ENCODE measurements at places on chromosomes 5 and 9.

GRCh38 chr5:138829341-138829740 lies 45.8 kb downstream of the LRRTM2 start:
- no peak for DNase-seq

DNA sequence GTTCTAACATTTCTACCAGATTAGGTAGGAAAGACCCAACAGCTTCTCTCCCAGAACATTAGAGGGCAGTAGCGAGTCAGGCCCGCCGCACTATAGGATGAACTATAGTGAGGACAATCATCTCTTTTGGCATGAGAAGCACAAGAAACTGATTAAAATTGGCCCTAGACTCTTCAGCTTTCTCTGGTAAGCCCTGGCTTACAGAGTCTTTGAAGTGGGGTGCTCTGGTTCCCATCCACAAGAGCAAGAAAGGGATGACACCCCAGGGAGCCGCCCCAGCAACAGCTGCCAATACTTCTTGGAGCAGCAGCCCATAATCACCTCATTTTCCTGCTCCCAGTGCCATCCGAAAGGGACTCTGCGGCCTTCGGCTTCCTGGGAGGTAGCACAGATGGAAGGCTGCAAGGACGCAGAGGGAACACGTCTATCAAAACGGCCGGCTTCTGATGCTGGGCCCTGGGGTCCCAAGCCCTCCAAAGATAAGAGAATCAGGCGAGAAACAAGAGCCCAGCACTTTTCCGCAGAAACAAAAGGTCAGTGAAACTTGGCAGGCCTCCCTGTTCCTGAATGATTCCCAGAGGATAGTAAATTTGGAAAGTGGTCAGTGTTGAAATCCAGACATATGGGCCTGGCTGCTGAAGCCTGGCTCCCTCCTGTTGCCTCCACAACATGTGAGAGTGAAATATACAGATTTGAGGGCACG lies 69.3 kb downstream of the HSD17B3 start:
- peak; percentile 29 for DNase-seq

DNA sequence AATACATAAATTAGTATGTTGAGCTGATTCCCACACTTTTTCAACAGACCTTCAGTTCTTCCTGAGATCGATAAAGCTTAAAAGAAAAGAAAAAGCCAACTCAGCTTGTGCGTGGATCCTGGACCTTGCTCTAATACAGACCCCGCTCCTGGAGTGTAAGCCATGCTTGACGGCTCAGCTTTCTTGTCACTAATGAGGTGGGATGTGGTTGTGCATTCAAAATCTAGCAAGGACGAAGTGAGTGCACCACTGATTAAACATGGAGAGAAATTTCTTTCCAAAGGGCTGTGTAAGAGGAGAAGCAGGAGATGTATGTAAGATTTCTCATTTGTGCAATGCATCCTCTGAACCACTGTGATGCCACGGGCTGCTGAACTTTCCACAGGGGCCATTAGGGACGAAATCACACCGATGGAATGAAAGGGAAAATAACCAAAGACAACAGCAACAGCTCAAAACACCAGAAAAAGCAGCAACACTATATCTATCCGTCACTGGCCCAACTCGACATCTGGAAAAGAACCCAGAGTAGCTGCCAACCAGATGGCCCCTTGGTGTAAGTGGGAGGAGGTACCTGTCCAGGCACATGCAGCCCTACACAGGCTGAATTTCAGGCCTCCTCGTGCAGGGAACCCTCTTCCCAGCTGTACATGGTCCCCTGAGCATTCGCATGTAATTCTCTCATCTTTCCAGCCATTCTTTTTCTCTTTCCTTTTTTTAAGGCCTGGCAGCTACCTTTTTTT lies 178.9 kb downstream of the SREK1 start:
- no peak for DNase-seq

DNA sequence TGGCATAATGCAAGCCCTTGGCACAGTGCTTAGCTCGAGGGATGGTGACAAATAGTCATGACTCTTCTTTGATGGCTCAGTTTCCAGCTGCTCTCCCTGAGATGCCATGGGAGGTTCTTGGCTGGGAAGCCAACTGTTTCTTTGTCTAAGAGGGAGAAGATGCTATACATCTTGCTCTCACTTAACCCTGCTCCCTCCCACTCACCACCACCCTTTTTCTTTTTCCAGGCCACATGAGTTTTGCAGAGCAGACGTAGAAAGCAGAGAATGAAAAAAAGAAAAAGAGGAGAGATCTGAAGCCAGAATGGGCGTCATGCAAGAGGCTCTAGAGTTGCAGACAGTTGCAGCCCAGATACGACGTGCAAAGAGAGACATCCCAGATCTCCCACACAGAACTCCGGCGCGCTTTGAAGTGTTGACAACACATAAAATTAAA lies 160.5 kb downstream of the FGF18 start:
- no peak for DNase-seq

- no peak for DNase-seq
Measured at GRCh38 chr9:120235081-120235480, 344.9 kb downstream of the CDK5RAP2 start.

GRCh38 chr5:120919017-120919416 lies 454.9 kb downstream of the PRR16 start:
- no peak for DNase-seq

- DNase-seq: no peak
Measured at GRCh38 chr9:115401756-115402327, 283.9 kb upstream of the TNC start.

DNA sequence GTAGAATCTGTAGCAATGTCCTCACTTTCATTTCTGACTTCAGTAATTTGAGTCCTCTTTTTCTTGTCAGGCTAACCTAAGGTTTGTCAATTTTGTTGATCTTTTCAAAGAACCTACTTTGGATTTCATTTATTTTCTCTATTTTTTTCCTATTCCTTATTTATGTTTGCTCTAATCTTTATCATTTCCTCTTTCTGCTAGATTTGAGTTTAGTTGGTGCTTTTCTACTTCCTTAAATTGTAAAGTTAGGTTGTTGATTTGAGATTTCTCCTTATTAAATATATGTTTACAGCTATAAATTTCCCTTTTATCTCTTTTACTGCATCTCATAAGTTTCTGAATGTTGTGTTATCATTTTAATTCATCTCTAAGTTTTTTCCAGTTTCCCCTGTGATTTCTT lies 75.1 kb upstream of the FAM120A start:
- DNase-seq: no peak

- no peak for DNase-seq
Measured at GRCh38 chr9:28272127-28272526, 698.8 kb upstream of the C9orf72 start.

- DNase-seq: no peak
Measured at GRCh38 chr5:82019342-82020138, 47.7 kb downstream of the ATG10 start.

GRCh38 chr5:165457859-165458481 lies 1952.6 kb downstream of the MAT2B start:
- DNase-seq: no peak

DNA sequence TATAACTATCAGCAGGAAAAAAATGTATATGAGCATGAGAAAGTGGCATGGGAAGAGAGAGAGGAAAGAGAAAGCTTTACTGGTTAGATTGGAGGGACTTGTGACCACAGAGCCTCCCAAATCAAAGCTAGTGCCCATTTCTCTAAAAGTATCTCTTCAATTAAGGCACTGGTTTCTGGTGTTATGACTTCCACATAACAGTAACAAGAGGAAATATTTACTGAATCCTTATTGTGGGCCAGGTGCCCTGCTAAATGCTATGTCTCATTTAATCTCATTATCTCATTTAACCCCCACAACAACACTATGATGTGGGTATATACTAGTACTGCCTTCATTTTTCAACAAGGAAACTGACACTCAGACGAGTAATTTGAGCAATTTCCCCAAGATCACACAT lies 221.5 kb downstream of the EBF1 start:
- no peak for DNase-seq

GRCh38 chr5:77463905-77464304 lies 28.2 kb downstream of the WDR41 start:
- no peak for DNase-seq

DNA sequence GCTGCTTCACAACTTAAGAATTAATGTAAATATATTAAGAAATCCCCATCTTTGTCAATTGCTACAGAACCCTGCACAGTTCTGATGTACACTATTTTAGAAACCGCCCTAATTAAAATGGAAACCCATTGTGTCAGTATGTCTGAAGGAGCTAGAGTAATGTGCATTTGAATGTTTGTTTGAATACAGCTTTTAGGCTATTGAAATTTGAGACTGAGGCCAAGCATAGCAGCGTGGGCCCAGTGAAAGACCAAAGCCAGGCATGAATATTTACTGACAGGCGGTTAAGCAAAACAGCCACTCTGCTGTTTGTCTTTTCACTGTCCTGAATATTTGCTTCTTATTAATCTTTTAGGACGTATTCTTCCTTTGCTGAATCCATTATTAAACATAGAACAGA lies 252.3 kb downstream of the IZUMO3 start:
- DNase-seq: no peak

GRCh38 chr5:152542741-152543140 lies 137.7 kb upstream of the NMUR2 start:
- DNase-seq: no peak

- no peak for DNase-seq
Measured at GRCh38 chr5:1743769-1744085, 55.9 kb downstream of the MRPL36 start.

DNA sequence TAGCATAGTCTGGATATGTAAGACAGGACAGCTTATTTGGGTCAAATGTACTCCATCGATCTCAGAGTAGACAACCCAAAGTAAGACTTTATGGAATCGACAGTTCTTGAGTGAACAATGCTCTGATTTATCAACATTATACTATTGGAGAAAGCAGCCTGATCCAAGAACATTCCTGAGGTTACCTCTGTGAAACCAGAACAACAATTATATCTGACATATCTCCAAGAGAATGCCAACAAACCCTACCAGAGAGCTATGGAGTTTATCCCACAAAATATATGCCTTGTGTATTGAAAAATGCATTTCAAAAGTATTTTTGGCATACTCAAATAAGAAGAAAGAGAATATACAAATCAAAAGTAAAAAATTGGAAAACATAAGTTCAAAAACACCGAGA lies 1985.9 kb downstream of the EFNA5 start:
- DNase-seq: no peak

- no peak for DNase-seq
Measured at GRCh38 chr5:154199263-154199662, 8.7 kb downstream of the GALNT10 start.

- no peak for DNase-seq
Measured at GRCh38 chr5:2387634-2388325, 363.7 kb downstream of the IRX2 start.

- no peak for DNase-seq
Measured at GRCh38 chr5:148398698-148399121, 15.0 kb downstream of the FBXO38 start.

GRCh38 chr5:63820577-63820976 lies 141.7 kb downstream of the HTR1A start:
- DNase-seq: no peak

- DNase-seq: no peak
Measured at GRCh38 chr9:135046739-135047350, 40.6 kb upstream of the OLFM1 start.

DNA sequence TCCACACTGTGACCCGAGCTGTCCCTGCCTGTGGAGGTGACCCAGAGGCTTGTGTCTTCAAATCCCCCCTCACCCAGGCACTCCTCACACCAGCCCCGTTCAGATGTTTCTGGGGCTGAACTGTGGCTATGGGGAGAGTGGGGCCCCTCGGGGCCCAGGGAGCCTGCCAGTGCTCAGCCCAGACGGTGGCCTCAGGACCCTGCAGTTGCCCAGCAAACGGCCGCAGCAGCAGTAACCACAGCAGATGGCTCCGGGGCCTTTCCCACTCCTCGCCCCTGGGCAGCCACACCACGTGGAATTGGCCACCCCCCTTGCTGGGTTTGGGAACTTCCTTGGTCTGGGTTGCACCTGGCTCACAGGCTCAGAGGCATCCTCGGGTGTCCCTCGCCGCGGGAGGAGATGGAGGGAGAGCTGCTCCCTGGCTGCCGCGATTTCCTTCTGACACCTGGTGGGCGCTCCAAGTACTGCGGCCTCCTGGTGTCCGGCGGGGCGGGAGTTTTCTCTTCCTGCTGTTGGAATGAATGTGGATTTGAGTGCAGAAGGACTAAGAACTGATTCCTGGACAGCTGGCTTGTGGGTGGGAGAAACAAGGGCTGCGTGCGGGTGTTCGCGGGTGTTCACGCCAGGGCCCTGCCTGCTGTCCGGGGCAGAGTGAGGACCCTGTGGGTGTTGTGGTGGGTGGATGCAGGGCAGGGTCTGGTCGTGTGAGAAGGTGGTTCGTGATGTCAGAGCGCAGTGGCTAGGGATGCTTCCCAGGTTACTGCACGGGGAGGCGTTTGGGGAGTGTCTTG lies 97.5 kb downstream of the COL5A1 start:
- no peak for DNase-seq

GRCh38 chr5:139636975-139637408 lies 11.2 kb upstream of the CXXC5 start:
- DNase-seq: no peak

GRCh38 chr5:122942164-122942914 lies 94.2 kb downstream of the PPIC start:
- no peak for DNase-seq

GRCh38 chr5:139984816-139985215 lies 58.3 kb downstream of the NRG2 start:
- DNase-seq: no peak

- DNase-seq: no peak
Measured at GRCh38 chr5:109946610-109947009, 256.9 kb downstream of the MAN2A1 start.
